ENCODE measurements at places on chromosomes 1 and 21. TPM values are rescaled to one million over a fixed set of nuclear protein-coding genes. Genes with fewer than 3 reads are reported as not detected.

DNA sequence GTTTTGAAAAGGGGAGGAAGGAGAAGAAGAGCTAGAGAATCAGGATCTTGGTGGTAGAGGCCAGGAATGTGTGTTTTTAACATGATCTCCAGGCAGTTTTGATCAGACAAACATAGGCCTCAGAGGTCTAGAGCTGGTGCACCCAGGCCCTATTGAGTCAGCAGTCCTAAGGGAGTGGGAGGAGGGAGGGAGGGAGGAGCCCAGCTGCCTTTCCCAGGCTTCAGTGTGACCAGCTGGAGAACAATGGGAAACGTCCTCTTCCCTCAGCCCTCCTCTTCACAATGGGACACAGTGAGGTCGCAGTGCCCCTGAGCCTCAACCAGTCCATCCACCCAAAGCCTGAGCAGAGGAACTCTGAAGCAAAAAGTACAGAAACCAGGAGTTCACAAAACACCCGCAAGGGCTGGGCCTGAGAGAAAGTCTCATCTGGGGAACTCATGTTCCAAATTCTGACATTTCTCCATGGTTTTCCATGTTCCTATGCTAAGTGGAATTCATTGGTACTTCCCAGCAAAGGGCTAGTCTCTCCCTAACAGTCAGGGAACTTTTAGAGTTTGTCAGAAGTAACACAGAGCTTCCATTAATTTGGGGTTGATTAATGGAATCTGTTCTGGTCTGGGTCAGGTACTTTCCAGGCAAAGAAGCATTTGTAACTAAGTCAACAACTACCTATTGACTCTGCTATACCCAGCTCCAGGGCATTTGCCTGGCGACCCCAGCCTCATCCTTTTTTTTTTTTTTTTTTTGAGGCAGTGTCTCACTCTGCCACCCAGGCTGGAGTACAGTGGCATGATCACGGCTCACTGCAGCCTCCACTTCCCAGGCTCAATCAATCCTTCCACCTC is 37.5 kb downstream of the ELAPOR1 start:
- no peak for DNase-seq
- no peaks in the 10 kb centered on the region for H3K36me3 ChIP-seq
- H3K27me3 ChIP-seq, result no peaks in the 10 kb centered on the region
- H3K4me1 ChIP-seq, result peaks cover 3% of the 10 kb centered on the region

DNA sequence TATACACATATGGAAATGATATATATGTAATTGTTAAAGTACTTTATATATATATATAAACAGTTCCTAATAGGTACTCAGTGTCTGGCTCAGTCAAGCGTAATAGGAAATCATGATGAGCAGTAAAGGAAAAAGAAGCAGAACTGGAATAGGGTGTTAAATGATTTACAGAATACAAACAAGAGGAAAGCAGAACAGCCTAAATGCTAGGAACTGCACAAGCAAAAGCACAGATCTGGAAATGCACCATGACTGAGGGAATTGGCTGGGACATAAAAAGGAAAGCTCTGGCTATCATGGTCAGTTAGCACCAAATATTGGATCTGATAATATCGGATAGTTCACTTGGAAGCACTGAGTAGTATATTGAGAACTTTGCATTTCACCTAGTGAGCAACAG is 51.8 kb downstream of the SLC44A5 start:
- H3K27ac ChIP-seq, result no peak overlapping the region
- no peaks in the 10 kb centered on the region for H3K36me3 ChIP-seq
- no peak overlapping the region for H3K4me3 ChIP-seq
- H3K4me1 ChIP-seq, result no peaks in the 10 kb centered on the region
- no peak for DNase-seq

- H3K36me3 ChIP-seq, result no peaks in the 10 kb centered on the region
- H3K4me1 ChIP-seq, result peaks cover 13% of the 10 kb centered on the region
- H3K27me3 ChIP-seq, result no peaks in the 10 kb centered on the region
- no peak overlapping the region for H3K27ac ChIP-seq
- no peak overlapping the region for H3K4me3 ChIP-seq
- DNase-seq, result no peak
These were observed 635.2 kb downstream of the SMYD3 start for GRCh38 chr1:245871915-245872314.

DNA sequence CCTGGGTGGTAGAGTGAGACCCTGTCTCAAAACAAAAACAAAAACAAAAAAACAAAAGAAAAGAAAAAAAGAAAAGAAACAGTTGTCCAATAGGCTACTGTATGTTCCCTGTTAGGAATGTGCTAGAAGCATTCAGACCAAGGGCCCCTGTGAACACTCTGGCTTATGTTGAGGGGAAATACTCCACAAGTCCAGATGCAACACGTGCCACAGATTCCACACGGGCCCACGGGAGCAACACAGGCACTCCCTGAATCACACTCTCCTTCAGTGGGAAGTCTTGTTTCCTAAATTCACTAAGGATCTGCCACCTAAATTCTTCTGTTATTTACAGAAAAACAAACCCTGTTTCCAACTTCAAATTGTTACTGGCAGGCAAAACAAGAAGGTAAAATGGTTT is 291.1 kb downstream of the PCP4 start:
- H3K4me1 ChIP-seq, result no peaks in the 10 kb centered on the region
- no peaks in the 10 kb centered on the region for H3K27me3 ChIP-seq
- H3K27ac ChIP-seq, result no peak overlapping the region
- no peak overlapping the region for H3K4me3 ChIP-seq
- no peaks in the 10 kb centered on the region for H3K36me3 ChIP-seq

DNA sequence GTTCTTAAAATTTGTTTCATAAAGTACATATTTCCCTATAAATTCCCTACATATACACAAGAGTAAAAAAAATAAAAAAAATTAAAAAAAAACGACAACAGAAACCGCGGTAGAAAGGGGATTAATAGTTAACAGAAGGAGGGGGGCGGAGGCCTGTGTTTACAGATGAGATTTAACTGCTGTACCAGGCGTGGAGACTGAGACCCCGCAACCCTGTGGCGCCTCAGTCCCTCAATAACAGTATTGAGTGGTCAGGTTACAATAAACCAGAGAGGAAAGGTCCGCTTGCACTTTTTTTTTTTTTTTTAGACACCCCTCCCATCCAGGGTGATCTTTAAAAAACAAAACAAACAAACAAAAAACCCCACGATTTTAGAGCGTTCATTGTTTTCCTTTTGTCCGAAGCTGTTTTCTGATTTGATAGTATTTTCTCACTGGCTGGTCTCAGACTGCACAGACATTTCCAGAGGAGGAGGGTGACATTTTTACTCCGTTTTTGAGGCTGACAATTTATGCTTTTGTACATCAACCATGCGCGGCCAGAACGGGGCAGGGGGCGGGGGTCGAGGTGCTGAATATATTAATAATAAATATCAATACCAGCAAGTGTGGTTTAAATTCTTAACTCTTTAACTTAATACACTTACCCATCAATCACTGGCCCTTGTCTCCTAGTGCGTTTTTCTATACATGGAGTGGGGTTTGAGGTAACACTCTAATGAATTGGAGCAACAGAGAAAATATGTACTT is 1223.9 kb downstream of the BRINP3 start:
- H3K36me3 ChIP-seq, result no peaks in the 10 kb centered on the region
- H3K27me3 ChIP-seq, result no peaks in the 10 kb centered on the region
- no peak overlapping the region for H3K27ac ChIP-seq
- H3K4me1 ChIP-seq, result no peaks in the 10 kb centered on the region

GRCh38 chr1:177392336-177392735 is 221.6 kb downstream of the BRINP2 start:
- no peak overlapping the region for H3K4me3 ChIP-seq
- no peak overlapping the region for H3K27ac ChIP-seq
- no peaks in the 10 kb centered on the region for H3K27me3 ChIP-seq
- no peak for DNase-seq
- no peaks in the 10 kb centered on the region for H3K4me1 ChIP-seq

DNA sequence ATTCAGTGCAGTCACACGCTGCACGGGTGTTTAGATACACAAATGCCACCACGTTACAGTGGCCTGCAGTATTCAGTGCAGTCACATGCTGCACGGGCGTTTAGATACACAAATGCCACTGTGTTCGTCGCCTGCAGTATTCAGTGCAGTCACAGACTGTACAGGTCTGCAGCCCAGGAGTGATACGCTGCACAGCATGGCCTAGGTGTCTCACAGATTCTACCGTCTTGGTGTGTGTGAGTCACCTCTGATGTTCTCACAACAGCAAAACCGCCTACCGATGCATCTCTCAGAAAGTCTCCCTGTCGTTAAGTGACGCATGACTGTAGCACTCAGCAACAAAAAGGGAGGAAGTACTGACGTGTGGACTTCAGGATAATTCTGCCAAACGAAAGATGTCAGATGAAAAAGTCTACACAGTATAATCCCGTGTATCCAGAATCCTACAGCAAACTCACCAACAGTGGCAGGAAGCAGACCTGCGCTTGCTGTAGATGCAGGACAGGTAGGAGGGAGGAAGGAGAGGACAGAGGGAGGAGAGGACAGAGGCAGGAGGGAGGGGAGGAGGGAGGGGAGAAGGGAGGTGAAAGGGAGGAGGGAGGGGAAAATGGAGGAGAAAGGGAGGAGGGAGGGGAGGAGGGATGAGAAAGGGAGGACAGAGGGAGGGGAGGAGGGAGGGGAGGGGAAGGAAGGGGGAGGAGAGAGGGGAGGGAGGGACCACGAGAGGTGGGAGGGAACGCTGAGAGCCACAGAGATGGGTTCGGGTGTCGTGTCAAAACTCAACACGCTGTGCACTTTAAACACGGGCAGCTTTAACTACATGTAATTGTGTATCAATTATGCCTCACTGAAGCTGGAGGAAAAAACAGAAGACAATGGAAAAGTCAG is 36.3 kb upstream of the PCBP3 start:
- no peak for DNase-seq
- no peak overlapping the region for H3K27ac ChIP-seq
- no peaks in the 10 kb centered on the region for H3K36me3 ChIP-seq
- no peaks in the 10 kb centered on the region for H3K27me3 ChIP-seq

- no peak for DNase-seq
- no peak overlapping the region for H3K27ac ChIP-seq
- no peaks in the 10 kb centered on the region for H3K27me3 ChIP-seq
- no peak overlapping the region for H3K4me3 ChIP-seq
- no peaks in the 10 kb centered on the region for H3K36me3 ChIP-seq
These were observed 45.6 kb upstream of the RGS2 start for GRCh38 chr1:192763243-192763642.

The LRRC71 gene
- total RNA-seq, result not detected

The TTC13 gene
- 66.1 TPM for total RNA-seq

The KLHL12 gene
- total RNA-seq, result 12.6 TPM

DNA sequence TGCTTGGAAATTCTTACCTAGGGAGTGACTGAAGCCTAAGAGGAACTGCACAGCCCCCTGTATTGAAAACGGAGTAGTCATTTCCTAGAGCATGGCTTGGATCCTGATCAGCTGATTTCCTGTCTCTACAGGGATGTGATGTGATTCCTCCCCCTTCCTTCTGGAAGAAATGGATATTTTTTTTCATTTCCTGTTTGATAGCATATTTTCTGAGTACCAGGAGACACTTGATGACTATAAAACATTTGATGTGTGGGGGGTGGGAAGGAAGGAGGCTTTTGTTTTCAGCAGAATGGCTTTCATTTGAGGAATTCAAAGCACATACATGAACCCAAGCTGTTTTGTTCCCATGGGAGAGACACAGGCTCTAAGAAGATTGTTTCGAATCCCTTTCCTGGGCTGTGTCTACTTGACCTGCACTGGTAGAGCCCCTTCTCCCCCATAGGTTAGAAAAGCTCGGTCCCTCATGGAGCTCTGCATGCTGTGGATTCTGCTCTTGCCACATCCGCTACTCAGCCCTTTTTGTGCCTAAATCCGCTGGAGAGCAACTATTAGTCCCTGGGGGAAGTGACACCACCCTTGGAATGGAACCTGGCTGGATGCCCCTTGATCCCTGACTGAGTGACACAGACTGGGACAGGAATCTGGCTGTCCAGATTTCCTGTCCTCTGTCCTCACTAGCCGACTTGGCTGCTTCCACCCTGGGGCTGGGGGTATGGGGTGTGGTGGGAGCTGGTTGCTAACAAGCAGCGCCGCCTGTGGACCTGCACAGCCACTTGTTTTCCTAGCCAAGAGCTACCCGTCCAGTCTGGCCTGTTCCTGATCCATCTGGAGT is 71.8 kb upstream of the MACF1 start:
- no peaks in the 10 kb centered on the region for H3K36me3 ChIP-seq
- H3K4me3 ChIP-seq, result peak overlapping the region; percentile 39
- peaks cover 29% of the 10 kb centered on the region for H3K4me1 ChIP-seq
- H3K27me3 ChIP-seq, result no peaks in the 10 kb centered on the region
- DNase-seq, result peak; percentile 25

- H3K4me1 ChIP-seq, result no peaks in the 10 kb centered on the region
- H3K27ac ChIP-seq, result no peak overlapping the region
- no peaks in the 10 kb centered on the region for H3K27me3 ChIP-seq
These were observed 85.3 kb downstream of the KCTD3 start for GRCh38 chr1:215652371-215652770.

GRCh38 chr1:70092526-70092925 is 112.9 kb downstream of the LRRC40 start:
- no peaks in the 10 kb centered on the region for H3K4me1 ChIP-seq
- no peak for DNase-seq
- H3K27ac ChIP-seq, result no peak overlapping the region

GRCh38 chr1:9441451-9442133 is 97.7 kb upstream of the SLC25A33 start:
- peak overlapping the region; percentile 1 for H3K4me3 ChIP-seq
- H3K36me3 ChIP-seq, result no peaks in the 10 kb centered on the region
- H3K27me3 ChIP-seq, result no peaks in the 10 kb centered on the region
- H3K4me1 ChIP-seq, result peaks cover 81% of the 10 kb centered on the region

GRCh38 chr21:32494934-32495709 is 82.6 kb downstream of the EVA1C start:
- peak; percentile 14 for DNase-seq
- peak overlapping the region; percentile 59 for H3K27ac ChIP-seq
- no peak overlapping the region for H3K4me3 ChIP-seq
- H3K4me1 ChIP-seq, result peaks cover 82% of the 10 kb centered on the region
- no peaks in the 10 kb centered on the region for H3K27me3 ChIP-seq

The SCAMP3 gene
- total RNA-seq, result 32.5 TPM

GRCh38 chr1:178122283-178122682 is 28.4 kb downstream of the RASAL2 start:
- H3K27ac ChIP-seq, result no peak overlapping the region
- H3K4me3 ChIP-seq, result no peak overlapping the region

DNA sequence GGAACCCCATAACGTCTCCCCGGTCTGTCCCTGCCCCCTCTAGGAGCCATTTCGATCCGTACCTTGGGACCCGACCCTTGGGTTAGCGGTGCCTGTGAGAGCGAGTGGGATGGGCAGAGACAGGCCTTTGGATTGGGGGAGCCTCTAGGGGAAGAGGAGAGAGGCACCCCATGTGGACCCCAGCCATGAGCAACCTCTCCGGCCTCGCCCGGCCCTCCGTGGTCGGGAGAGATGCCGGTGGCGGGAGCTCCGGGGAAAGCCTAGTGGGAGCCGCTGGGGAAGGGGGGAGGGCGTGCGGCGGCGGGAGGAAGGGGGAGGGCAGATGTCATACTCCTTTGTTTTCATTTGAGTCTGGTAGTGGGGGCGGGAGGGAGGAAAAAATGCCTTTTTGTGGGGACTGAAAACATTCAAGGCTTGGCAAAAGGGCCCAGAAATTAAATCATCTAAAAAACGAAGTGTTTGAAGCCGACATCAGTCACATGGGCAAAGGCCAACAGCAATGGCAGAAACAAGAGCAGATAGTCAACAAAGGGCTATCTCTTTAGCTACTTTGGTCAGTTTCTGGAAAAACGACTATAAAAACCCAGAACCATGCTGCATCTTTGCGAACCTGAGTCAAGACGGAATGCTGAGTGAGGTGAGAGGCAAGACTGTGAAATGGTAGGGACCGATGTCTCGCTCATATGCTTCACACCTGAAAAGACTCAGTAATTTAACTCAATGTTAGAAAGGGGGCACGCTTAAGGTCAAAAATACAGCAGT is 758 bp downstream of the PTBP2 start:
- H3K27me3 ChIP-seq, result no peaks in the 10 kb centered on the region
- no peaks in the 10 kb centered on the region for H3K36me3 ChIP-seq
- peaks cover 5% of the 10 kb centered on the region for H3K4me1 ChIP-seq
- H3K4me3 ChIP-seq, result peak overlapping the region; percentile 100
